ENCODE measurements at places on chromosomes 4 and X. TPM values are rescaled to one million over a fixed set of nuclear protein-coding genes. Genes with fewer than 3 reads are reported as not detected.
A peak's percentile ranks its signal among the peaks of the same experiment; 100 is the strongest.

NR3C2 gene
- 4.8 TPM for total RNA-seq

RS1 gene
- not detected for total RNA-seq

- no peak for DNase-seq
Measured at GRCh38 chr4:79650794-79651431, 242.9 kb upstream of the GK2 start.

DNA sequence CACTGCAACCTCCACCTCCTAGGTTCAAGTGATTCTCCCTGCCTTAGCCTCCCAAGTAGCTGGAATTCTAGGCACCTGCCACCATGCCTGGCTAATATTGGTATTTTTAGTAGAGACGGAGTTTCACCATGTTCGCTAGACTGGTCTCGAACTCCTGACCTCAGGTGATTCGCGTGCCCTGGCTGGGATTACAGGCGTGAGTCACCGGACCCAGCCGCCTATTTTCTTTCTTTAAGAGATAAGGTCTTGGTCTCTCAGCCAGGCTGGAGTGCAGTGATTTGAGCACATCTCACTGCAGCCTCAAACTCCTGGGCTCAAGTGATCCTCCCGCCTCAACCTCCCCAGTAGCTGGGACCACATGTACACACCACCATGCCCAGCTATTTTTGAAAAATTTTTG, 166.5 kb downstream of the DHRSX start:
- no peak for DNase-seq

DNA sequence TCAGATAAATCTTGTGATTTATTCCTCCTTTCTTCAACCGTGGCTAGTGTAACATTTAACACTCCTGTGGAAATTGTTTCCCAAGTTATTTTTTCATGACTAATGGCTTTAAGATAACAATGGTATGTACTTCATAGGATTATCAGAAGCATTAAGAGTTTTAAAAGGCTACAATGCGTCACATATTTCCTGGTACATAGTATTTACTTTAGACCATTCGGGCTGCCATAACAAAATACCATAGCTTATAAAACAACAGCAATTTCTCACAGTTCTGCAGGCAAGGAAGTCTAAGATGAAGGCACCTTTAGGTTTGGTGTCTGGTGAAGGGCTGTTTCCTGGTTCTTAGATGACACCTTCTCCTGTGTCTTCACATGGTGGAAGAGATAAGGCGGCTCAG, 158.6 kb downstream of the PAPSS1 start:
- no peak for DNase-seq

C1QTNF7 gene
- not detected for total RNA-seq

GRCh38 chr4:174307694-174308093, 24.0 kb downstream of the CEP44 start:
- no peak for DNase-seq

DNA sequence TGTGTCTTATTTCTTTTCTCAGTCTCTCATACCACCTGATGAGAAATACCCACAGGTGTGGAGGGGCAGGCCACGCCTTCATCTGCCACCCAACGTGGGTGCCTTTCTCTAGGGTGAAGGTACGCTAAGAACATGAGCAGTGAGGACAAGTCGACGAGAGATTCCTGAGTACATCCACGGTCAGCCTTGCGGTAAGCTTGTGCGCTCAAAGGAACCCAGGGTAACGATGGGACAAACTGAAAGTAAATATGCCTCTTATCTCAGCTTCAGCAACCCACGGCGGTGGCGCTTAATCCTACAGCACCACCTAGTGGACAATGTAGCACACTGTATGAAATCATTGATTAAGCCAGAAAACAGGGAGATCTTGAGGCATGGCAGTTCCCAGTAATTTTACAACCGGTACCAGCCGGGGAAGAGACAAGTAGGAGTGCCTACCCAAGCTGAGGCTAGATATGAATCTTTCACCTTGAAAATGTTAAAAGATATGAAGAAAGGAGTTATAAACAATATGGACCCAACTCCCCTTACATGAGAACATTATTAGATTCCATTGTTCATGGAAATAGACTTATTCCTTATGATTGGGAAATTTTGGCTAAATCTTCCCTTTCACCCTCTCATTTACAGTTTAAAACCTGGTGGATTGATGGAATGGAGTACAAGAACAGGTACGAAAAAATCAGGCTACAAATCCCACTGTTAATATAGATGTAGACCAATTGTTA, 63.0 kb downstream of the ZNF732 start:
- peak; percentile 64 for DNase-seq

Measured in activated naive CD8-positive, alpha-beta T cell treated with anti-CD3 and anti-CD28 coated beads for 36 hours (primary cell).